ENCODE measurements at places on chromosomes 11 and 22. TPM values are rescaled to one million over a fixed set of nuclear protein-coding genes. Genes with fewer than 3 reads are reported as not detected.

Gene GRIA4
- total RNA-seq: not detected

Gene XRRA1
- total RNA-seq: 23.3 TPM

Gene MFRP
- not detected for total RNA-seq

Gene GLYAT
- not detected for total RNA-seq

Gene GRAMD4
- 6.6 TPM for total RNA-seq

Gene PIK3IP1
- total RNA-seq: 12.9 TPM
